ENCODE measurements at places on chromosomes 11 and 22.

GRCh38 chr11:120384476-120384875 is 48.3 kb downstream of the ARHGEF12 start:
- no peak for DNase-seq

GRCh38 chr11:133443206-133443747 is 89.0 kb downstream of the OPCML start:
- no peak for DNase-seq

- DNase-seq: no peak
Measured at GRCh38 chr11:118180300-118180703, 3.9 kb upstream of the SCN2B start.

DNA sequence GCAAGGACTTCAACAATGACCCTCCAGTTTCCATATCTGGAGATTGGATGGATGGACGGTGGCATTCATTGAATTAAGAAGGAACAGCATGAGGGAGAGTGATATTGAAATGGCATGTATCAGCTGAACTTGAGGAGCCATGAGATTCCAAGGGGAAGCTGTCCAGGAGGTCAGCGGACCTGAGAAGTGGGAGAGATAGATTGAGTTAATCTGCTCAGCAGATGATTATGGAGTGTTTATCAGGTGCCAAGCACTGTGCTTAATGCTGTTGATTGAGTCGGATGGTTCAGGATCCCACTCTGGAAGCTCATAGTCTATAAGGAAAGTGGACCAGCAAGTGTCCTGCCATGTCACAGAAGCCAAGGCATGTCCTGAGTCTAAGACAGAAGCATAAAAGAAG is 581.3 kb downstream of the INSC start:
- no peak for DNase-seq

DNA sequence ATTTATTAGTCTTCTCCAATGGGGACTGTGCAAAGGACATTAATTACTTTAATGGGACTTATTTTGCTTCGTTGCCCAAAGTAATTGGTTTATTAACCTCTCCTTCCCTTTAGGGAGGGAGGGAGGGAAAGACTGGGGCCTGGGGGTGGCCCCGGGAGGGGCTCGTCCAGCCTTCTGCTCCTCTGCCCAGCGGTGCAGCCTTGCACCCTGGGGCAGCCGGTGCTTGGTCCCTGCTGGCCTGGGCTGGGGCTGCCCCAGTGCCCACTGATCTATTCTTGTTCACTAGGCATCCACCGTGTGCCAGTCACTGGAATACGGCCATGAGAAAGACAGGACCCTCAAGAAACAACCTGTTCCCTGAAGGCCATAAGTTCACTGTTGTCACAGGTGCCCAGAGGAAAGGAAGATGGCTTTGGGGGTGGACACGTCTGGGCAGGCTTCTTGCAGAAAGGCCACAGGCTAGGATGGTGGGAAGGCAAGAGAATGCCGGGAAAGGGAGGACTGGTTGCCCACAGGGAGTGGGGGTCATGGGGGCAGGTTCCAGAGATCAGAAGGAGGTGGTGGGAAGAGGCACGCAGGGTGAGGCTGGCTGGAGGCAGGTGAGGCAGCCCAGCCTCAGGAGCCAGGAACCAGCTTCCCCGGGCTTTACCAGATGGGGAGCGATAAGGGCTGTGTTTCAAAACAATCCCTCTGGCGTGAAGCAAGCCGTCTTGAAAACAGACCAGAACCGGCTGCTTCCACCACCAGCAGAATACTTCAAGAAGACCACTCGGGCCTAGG is 47.6 kb upstream of the KCNQ1OT1 start:
- no peak for DNase-seq

DNA sequence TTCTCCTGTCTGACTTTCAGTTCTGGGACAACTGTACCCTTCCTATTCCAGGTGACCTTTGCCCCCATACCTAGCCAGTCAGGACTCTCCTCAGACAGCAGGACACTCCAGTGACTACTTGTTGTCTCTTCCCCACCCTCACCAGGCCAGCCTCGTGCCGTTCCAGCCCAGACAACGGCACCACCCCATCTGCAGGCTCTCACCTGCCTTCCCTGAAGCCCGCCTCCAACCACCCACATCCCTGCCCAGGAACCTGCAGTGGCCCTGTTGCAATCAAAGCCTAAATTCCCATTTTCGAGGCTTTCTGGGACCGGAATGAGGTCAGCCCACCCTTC is 3.7 kb downstream of the IL2RB start:
- DNase-seq: no peak

DNA sequence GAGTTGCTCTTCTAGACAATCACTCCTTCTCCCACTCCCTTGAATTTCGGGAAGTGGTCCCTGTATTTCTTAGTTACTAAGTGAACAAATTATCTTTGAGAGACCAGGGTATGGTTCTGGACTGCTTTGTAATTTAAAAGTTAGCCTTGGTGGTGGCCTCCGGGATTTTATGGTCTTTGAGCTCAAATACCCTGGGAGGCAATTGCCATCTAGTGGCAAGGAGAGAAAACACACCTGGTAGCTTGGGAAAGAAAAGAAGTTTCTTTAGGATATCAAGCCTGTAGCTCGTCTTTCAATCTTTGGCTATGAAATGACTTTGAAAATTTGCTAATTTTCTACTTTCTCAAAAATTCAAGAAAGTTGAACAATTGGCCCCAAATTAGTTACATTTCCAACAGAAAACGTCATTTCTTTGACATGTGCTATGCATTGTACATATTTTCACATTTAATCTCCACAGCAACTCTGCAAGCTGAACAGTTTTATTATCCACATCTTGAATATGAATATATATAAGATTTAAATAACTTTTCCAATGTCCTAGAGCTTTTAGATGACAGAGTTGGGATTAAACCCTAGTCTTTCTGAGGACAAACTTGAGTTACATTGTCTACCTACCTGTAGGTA is 39.1 kb downstream of the MMP27 start:
- DNase-seq: peak; percentile 50

DNA sequence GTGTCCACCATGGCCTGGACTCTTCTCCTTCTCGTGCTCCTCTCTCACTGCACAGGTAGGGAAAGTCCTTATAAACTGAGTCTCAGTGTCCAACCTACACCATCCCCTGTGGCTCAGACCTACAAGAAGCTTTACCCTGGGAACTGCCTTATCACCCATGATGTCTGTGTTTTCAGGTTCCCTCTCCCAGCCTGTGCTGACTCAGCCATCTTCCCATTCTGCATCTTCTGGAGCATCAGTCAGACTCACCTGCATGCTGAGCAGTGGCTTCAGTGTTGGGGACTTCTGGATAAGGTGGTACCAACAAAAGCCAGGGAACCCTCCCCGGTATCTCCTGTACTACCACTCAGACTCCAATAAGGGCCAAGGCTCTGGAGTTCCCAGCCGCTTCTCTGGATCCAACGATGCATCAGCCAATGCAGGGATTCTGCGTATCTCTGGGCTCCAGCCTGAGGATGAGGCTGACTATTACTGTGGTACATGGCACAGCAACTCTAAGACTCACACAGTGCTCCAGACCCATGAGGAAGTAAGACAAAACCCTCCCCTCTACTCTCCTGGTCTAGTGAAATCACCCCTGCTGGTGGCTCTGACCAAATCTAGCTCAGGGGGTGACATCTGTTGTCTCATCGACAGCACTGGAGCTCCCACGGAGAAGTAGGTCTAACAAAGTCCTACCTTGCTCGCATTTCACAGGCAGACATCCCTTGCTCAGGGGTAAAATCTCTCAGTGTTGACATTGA is 74.3 kb downstream of the VPREB1 start:
- DNase-seq: no peak

DNA sequence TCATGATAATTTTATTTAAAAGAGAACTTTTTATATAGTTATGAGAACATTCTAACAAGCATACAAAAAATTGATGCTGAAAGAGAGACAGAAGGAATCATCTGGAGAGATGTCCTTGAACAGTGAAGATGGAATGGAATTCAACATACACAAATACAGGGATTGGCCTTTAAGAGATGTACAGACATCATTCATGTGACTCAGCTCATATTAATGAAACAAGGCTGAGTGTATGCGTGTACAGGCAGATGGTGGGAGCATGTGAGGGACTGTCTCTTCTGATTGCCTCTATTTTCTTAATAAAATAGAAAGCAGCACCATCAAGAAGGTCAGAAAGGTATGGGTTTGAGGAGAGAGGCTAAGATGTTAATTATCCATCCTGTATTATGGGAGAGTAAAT is 793.3 kb downstream of the CNTN5 start:
- no peak for DNase-seq

GRCh38 chr11:121596195-121597155 is 143.7 kb upstream of the SORL1-AS1 start:
- no peak for DNase-seq

- DNase-seq: peak; percentile 31
Measured at GRCh38 chr22:45228401-45228754, 12.3 kb downstream of the KIAA0930 start.

GRCh38 chr11:14904745-14905103 is 12.7 kb upstream of the CYP2R1 start:
- DNase-seq: peak; percentile 77

GRCh38 chr11:106208760-106209159 is 131.3 kb downstream of the AASDHPPT start:
- no peak for DNase-seq

DNA sequence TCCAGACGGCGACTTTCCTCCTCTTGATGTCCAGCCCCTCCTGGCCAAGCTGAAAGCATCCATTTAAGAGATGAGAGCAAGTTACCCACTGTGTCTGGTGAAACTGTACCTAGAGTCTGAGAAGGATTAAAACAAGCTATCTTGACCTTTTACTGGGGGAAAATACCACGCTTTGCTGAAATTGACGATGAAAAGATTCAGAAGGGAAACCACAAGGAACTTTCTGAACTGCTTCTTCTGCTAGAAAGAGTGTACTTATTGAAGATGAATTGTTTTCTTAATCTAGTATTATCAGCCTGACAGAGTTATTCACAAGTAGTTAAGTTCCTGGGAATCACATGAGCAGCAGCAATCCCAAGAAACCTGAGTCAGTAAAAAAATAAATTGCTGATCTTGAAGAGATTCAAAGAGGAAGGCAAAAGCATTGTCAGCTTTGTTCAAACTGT is 13.1 kb upstream of the MS4A6A start:
- DNase-seq: no peak

DNA sequence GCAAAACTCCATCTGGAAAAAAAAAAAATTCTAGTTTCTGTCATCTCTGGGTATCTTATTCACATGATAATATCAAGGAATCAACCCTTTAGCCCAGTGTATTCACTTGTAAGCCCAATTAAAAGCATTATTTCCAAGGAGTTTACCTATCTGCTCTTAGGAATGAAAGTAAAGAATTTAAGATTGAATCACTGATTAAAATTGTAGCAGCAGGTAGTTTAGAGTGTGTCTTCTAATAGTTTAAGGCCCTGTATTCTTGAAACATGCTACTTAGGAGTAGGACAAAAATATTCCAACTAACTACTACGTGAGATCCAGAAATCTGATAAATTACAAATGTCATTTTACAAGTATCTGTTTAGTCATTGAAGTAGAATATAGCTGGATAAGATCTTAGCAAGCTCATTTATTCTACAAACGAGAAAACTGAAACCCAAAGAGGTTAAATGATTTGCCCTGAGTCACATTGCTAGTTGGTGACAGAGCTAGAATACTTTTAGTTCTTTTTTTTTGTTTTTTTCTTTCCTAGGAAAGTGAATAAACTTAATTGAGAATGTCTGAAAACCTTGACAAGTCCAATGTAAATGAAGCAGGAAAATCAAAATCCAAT is 4.0 kb downstream of the TCP11L1 start:
- DNase-seq: no peak

- no peak for DNase-seq
Measured at GRCh38 chr22:38418589-38418988, 36.4 kb downstream of the KCNJ4 start.

- no peak for DNase-seq
Measured at GRCh38 chr22:26431261-26431995, 2.4 kb downstream of the ASPHD2 start.

DNA sequence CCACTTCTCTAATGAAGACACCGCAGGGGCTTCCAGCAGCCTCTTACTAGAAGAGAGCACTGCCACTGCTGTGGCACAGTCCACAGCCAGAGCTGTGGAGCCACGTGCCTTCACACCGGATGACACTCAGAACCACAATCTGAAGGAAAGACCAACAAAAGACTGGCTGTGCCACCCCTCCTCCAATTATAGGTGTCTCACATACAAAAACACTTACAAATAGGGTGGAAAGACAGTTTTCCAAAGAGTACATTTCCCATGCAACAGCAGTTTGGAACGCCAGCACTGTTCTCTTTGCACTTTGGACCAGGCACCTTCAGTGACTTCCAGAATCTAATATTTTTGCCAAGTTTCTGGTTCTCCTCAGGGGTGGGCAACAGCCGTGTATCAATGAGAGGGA is 38.0 kb upstream of the SLC25A1 start:
- DNase-seq: no peak

DNA sequence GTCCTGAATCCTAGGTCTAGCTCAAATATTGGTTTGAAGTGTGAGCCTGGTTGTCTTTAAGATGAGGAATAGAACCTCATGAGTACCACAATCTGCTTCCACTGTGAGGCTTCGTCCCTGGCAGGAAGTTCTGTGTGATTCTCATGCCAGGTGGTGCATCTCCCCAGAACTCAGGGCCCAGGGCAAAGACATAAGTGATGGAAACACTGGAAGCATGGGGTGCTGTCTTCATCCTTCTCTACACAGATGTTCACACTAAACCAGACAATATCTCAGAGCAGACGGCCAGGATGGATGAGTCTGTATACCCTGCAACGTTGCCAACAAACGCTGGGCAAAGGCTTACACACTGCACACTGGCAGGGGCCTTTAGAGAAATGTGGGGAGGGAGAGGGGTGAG is 475.9 kb upstream of the B3GAT1 start:
- DNase-seq: no peak

- DNase-seq: no peak
Measured at GRCh38 chr11:7439746-7440320, 45.5 kb upstream of the OLFML1 start.

- DNase-seq: no peak
Measured at GRCh38 chr11:66070604-66071380, 720 bp downstream of the PACS1 start.

DNA sequence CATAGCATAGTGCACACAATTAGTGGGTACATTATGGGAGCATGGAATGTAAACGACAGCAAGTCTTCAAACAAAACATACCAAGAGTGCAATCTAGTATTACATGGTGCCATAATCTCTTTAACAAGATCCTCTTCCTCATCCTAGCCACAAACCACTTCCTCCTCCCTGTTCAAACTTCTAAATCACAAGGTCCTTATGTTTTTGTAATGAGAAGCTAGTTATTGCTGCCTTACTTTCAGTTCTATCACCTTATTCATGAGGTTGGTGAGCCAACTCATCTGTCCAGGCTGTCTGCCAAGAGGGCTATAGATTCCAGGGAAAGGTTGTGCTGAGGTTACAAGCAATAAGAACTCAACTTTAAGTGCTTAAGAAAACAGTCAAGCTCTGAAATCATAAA is 195.4 kb upstream of the ARHGAP20 start:
- DNase-seq: peak; percentile 36

GRCh38 chr11:120224361-120224760 is 13.5 kb downstream of the OAF start:
- DNase-seq: no peak

DNA sequence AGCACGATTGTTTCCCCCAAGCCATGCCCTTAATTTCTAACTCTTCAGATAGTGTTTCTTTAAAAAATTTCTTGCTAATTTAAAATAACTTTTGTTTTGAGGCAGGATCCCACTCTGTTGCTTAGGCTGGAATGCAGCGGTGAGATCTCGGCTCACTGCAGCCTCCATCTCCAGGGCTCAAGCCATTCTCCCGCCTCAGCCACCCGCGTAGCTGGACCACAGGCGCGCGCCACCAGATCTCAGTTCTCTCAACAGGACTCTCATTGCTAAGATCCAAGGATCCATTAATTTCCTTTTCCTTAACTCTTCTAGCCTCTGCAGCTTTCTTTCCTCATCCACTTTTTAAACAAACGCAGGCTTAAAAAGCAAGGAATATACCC is 327 bp upstream of the MED17 start:
- DNase-seq: no peak

All from CD4-positive, alpha-beta T cell treated with Interleukin-4 for 1 hour (primary cell).